ENCODE measurements at places on chromosomes 1 and 21.

DNA sequence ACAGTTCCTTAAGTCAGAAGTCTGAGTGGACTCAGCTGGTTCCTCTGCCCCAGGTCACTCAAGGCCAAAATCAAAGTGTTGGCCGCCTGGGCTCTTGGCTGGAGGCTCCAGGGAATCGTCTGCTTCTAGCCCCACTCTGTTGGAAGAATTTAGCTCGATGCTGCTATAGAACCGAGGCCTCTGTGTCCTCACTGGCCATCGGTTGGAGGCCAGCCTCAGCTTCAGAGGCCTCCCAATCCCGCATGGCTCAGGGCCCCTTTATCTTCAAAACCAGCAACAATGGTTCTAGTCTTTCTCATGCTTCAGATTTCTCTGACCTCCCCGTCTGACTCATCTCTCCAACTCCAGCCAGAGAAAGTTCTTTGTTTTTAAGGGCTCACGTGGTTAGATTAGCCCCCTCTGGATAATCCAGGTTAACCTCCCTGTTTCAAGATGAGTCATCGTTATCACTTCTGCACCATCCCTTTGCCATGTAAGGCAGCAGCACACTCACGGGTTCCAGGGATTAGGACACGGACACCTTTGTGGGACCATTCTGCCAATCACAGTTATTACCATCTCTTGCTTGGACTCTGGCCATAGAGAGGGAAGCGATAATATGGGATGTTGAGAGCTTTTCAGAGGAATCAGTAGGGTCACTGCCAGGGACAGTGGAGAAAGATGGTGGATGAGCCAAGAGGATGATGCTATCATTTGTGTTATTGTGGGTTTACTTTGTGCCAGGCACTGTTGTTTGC is 13.6 kb downstream of the FHAD1 start:
- DNase-seq, result no peak

- no peak for DNase-seq
These were observed 9.0 kb upstream of the IFFO2 start for GRCh38 chr1:18965206-18966173.

- no peak for DNase-seq
These were observed 52.8 kb upstream of the ACADM start for GRCh38 chr1:75671708-75672107.

GRCh38 chr1:70061231-70061630 is 144.1 kb downstream of the LRRC40 start:
- no peak for DNase-seq

GRCh38 chr1:161962091-161962887 is 61.4 kb downstream of the OLFML2B start:
- no peak for DNase-seq

DNA sequence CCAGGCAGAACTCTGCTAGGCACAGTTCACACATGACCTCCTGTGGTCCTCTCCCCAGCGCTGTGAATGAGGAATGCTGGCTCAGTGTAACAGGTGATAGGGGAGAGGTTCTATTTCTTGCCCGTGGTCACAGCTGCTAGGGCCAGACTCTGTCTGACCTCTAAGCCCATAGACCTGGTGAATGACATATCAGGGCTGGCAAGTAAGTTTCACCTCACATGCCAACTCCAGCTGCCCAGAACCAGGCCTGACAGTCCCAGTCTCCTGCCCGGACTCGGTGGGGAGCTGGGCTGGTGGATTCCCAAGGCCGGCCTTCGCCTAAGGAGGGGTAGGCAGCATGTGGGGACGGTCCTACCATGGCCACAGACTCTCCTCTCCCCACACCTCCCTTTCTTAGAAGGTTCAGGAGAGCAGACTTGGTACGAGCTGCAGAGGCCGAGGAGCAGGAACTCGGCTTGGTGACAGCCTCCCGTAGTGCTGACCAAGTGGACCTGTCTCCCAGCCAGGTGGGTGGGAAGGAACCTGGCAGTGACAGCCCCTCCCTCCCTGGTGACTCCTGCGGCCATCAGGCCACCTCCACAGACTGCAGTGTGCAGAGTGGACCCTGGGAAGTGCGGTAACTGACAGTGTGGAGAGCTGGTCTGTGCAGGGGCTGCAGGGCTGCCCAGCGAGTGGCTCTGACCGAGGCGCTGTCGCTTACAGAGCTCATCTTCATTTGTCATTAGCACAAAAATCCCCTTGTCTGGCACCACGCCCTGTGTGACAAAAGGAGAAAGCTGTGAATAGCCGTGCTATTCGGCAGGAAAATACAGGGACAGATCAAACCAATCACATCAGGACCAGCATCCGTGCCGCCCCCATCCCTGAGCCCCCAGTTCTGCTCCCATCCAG is 74.6 kb downstream of the SCCPDH start:
- DNase-seq, result no peak

DNA sequence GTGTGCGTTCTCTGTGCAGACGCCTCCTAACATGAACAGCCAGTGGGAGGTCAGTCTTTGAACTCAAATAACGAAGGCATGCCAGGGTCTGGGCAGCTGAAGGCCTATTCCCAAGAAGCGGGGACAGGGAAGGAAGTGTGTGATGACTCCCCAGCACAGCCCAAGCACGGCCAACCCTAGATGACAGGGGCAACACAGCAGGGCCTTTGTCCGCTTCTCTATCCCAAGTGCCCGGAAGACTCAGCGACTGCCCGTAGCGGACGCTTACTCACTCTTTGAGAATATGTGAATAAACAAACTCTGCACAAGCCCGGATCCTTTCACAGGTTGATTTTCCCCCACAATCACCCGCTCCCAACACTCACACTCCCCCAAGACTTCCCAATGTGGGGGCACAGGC is 11.2 kb downstream of the C1orf198 start:
- no peak for DNase-seq

DNA sequence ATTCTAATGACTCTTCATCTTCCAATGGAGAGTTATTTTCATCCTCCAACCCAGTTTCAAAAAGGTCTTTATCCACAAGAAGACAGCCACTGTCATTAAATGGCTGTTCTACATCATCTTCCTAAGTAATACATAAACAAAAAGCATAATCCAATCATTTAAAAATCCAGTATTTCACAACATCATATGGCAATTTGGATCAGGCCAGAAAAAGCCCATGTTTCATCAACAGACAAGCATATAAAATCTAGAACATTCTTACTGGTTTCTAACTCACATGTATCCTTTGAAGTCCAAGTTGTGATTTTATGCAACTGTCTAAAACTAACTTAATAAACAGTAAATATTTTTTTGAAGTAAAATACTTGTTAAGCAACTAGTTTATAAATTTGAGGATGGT is 6.6 kb downstream of the CLSPN start:
- no peak for DNase-seq

DNA sequence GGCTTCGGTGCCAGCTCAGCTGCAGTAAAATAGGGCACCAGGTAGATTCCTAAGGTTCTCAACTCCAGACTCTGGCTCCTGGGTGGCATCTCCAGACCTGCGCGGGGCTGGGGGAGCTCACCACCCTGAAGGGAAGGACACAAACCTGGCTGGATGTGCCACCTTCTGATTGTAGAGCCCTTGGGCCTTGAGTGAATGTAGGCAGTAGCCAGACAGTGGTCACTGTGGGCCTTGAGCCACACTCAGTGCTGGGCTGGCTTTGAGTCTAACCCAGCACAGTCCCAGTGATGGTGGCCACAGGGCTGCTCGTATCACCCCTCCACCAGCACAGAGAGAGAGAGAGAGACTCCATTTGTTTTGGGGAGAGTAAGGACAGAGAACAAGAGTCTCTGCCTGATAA is 38.0 kb upstream of the SH3GLB1 start:
- DNase-seq, result no peak

DNA sequence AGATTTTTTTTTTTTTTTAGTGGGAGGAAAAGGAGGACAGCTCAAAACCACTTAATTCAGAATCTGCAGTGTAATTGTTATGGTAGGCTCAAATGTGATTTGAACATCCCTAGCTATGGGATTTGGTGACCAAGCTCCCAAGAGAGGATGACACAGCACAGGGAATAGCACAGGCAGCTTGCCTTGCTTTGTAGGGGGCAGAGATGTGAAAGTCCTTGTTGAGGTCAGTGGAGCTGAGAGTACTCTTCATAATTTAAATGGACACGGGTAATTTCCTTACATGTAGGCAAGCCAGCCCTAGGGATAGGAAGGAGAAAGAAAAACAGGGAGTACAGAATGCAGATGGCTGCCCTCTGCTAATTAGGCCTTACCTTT is 3.2 kb upstream of the UCK2 start:
- no peak for DNase-seq

GRCh38 chr21:21057349-21058062 is 59.3 kb downstream of the NCAM2 start:
- DNase-seq, result no peak

- no peak for DNase-seq
These were observed 617 bp upstream of the ADGRL2 start for GRCh38 chr1:81799939-81800694.

DNA sequence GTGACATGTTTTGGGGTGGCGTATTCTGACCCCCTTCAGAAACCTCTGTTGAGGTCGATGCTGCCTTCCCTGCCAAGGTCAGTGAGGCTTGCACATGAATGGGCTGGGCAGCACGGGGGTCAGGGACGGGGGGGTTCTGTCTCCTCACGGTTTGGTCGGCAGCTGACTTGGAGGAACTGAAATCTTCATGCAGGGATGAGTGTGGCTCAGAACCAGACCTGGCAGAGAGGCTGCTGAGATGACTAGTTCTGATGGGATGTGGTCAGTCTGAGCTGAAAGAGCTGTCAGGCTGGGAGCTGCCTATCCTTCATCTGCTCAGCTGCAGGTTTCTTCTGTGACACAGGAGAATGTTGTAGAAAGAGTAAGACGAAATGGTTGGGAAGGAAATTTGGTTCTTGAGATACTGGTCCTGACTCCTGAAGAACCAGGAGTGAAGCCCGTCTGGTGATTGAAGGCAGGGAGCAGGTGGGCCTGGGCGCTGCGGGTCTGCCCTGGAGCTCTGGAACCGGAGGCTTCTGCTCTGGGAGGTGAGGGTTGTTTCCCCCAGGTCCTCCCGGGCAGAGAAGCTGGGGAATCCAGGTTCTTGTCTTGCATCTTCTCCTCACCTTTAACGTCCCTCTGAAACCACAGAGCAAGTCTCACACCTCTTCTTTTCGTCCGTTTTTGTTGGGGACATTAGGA is 3.3 kb downstream of the SLX9 start:
- no peak for DNase-seq

DNA sequence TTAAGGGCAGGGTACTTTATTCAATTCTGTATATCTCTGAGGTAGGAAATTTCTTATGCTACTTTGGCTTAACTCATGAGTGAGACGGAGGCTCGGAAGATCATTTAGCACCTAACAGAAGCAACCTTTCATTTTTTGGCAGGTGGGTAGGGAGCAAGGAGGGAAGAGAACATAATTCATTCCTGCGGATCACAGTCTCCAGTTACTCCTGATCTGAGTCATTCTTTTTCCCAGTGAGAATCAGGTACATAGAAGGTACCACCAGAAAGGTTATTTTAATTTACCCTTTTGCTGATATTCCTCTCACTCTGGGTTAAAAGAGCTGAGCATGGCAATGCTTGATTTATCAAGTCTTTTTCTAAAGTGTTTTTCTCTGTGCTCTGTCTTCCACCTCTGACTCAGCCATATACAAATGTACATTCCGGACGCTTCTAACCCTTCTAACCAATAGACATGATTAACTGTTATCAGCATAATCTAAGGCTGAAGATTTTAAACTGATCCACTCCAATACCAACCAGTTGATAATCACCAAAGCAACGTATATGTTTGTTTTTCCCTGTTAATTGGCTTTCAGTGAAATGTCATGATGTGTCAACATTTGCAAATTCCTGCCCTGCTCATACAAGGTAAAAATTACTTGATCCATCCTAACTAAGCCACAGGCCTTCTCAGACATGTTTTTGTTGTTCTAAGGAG is 271.7 kb downstream of the DUSP10 start:
- no peak for DNase-seq

DNA sequence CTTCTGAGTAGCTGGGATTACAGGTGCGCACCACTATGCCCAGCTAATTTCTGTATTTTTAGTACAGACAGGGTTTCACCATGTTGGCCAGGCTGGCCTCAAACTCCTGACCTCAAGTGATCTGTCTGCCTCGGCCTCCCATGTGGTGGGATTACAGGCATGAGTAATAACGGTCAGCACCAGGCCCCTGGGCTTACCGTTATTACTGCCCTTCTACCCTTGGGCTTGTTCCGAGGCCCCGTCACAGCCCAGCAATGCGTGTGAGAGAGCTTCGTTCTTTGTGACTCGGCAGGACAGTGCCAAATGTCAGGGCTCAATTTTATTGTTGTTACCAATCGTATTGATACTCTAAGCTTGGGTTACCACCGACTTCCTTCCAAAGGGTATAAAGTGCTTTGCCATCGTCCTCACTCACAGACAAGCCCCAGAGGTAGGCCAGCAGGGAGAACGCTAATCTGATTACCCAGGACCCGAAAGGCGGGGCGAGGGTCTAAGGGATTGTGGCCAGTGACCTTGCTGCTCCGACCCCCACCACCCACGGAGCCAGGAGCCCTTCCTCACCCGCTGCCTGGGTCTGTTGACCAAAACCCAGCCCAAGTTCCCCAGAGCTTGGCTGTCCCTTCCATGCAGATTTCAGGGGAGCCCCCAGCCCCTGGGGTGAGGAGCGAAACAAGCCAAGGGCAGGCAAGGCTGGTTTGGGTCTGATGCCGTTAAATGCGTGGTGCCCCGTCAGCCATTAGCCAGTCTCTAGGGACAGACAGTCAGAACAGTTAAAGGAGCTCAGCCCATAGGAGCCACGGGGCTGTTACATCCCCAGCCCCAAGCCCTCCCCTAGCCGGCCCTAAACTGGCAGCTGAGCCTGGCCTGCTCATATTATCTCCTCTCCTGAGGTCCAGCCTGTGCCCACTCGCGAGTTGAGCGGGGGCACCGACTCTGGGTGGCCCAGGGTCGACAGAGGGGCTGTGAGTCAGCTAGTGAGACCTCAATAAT is 54.9 kb upstream of the CASZ1 start:
- DNase-seq, result no peak

- DNase-seq, result no peak
These were observed 697.2 kb downstream of the USP25 start for GRCh38 chr21:16426936-16427335.

DNA sequence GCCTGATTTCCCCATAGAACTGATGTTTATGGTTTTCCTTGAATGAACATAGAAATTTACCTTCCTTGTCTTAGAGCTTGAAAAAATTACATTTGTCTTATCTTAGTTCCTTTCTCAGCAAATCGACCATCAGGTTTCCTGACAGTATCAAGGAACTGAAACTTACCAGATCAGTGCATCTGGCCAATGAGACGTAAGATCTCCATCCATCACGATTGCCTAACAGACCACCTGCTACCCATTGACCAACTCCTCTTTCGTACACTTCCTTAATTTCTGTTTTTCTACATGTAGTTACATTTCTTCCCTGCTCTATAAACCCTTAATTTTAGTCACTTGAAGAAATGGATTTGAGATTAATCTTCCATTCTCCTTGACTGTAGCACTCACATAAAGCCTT is 57.4 kb upstream of the TMPRSS15 start:
- no peak for DNase-seq

- no peak for DNase-seq
These were observed 105.4 kb downstream of the UBE2U start for GRCh38 chr1:64308866-64309265.

- DNase-seq, result no peak
These were observed 9.3 kb upstream of the FCAMR start for GRCh38 chr1:206979379-206980043.

DNA sequence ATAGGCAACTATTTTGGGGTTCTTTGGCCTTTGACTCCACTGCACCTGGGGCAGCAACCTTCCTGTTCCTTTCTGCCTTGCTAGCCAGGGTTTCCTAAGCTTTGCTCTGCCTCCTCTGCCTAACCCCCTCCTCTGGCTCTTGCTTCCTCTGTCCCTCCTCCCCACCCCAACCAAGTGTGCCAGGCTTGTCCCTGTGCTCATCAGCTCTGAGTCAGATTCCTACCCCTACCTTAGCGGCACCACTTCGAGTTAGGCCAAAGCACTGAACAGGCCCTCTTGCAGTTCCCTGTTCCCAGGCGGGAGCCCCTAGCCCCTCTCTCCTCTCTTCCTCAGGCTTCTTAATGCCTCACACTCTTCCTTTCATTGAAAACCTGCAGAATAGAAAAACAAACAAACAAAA is 74.8 kb upstream of the HAO2 start:
- DNase-seq, result no peak

Measured in germinal center (tissue), 1 donor.